ENCODE measurements at places on chromosomes 3 and 15.

DNA sequence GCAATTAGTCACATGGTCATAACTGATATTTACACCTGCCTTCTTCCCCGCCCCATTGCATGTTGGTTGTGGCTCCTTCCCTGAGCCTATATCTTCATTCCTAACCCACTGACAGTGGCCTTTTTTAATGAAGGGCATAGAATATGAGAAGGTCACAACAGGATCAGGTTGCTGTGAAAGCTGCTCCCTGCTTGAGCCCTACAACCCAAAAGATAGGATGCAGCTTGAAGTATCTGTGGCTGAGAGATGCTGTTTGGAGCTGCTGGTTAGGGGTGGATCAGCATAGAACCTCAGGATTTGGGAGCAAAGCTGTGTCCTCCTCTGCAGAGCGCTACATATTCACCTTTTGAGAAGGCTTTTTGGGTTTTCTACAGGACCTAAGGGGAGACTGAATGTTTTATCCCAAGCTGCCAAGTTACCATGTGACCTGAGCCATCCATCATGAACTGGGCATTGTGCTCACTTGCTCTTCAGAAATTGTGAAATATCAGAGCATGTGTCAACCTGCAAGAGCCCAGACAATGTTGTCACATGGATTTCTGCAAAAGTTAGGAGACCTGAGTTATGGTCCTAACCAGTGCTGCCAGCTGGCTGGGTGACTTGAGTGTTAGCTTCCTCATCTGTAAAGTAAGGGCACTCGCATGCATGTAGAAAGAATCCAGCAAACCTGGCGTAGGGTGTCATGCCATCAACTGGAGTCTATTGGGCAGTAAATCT, 49.8 kb upstream of the ARL8B start:
- no peak for DNase-seq

GRCh38 chr15:78536134-78536533, 4.1 kb upstream of the PSMA4 start:
- DNase-seq = no peak

GRCh38 chr3:280681-281080, 84.1 kb downstream of the CHL1 start:
- DNase-seq = no peak

GRCh38 chr15:85306946-85307686, 73.3 kb upstream of the AKAP13 start:
- DNase-seq = no peak

- DNase-seq = no peak
Measured at GRCh38 chr3:157868196-157868595, 238.0 kb downstream of the SHOX2 start.

- no peak for DNase-seq
Measured at GRCh38 chr3:32106929-32107362, 526 bp downstream of the GPD1L start.

- no peak for DNase-seq
Measured at GRCh38 chr3:195566797-195567196, 16.9 kb downstream of the APOD start.
